ENCODE measurements at places on chromosomes 1 and 21.

- DNase-seq: peak; percentile 24
These were observed 1.1 kb downstream of the LRRC8C start for GRCh38 chr1:89633800-89634625.

- DNase-seq: no peak
These were observed 98.1 kb downstream of the PLD5 start for GRCh38 chr1:242426271-242426905.

GRCh38 chr21:26041431-26042180, 129.0 kb downstream of the APP start:
- DNase-seq: no peak

GRCh38 chr1:63617450-63617849, 24.2 kb downstream of the PGM1 start:
- no peak for DNase-seq

GRCh38 chr1:36204347-36204909, 19.8 kb upstream of the THRAP3 start:
- DNase-seq: no peak

GRCh38 chr1:119220991-119221390, 80.5 kb upstream of the WARS2 start:
- no peak for DNase-seq

GRCh38 chr21:27315373-27315772, 348.5 kb upstream of the ADAMTS5 start:
- DNase-seq: no peak

DNA sequence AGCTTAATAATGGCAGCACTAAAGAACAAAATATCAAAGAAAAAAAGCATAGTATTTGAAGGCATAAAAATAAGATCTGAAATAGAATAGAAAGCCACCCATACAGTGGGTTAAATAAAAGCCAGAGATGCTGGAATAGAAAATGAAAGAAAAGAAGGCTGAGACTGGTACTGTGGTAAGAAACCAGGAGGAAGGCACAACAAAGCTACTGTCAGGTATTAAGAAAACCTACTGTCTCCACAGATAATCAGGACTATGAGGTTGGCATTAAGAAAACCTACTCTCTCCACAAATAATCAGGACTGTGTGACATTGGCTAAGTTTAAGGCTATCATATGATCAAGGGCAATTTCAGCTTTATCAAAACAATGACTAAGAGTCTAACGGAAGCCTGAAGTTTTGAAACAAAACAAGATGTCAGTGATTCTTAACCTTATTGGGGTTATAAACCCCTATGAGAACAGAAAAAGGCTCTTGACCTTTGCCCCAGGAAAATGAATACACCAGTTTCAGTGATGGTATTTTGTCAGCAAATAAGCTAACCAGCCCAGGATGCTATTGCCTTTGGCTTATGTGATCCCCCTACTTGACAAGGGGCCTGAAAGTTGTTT, 24.4 kb downstream of the MCOLN2 start:
- no peak for DNase-seq

DNA sequence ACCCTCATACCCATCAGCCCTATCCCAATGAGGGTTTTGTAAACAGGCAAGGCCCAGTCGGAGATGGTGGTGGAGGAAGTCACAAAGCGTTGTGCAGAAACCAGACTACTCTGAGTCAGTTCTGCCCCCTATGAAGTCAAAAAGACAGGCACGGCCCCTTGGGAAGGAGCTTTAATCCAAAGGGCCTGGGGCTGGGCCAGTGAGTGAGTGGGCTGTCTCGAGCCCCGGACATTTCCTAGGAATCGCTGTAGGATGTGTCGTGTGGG, 442 bp upstream of the AHCYL1 start:
- no peak for DNase-seq

DNA sequence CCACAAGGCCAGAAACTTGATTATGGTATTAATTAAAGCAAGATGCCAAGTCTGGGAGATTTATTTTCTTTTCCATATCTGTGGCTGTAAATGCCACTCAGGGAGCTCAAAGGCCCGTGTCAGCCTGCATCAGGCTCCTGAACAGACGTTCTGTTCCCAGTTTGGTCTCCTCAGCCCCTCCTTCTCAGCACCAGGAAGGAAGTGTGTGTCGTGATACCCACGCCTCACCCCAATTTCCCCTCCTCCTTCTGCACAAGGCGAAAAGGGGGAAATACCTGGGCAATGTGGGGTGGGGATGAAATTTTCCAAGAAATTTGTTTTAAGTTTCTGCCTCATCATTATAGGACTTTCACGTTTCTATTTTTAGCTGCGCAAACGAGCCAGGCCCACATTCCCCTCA, 112.0 kb downstream of the SYF2 start:
- DNase-seq: no peak

- no peak for DNase-seq
These were observed 119.2 kb downstream of the EDEM3 start for GRCh38 chr1:184635347-184635979.

DNA sequence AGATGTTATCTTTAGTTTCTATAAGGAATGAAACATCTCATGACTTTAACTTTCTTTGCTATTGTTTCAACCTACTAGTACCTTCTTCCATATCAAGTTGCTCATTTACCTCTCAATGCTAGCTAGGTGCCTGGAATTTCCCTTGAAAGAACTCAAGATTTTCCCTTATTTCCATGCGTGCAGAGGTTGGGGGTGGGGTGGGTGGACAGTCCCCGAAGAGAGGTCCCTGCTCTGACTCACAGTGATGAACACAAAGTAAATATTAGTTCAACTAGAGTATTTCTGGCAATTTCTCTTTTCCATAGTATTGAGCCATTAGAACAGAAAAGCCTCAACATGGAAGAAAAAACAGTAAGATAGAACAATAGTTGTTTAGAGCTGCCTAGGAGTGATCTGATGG, 239.0 kb upstream of the ZP4 start:
- DNase-seq: no peak

- DNase-seq: no peak
These were observed 173.6 kb upstream of the KCTD3 start for GRCh38 chr1:215393476-215393875.

GRCh38 chr1:116692879-116693278, 25.3 kb upstream of the IGSF3 start:
- no peak for DNase-seq

DNA sequence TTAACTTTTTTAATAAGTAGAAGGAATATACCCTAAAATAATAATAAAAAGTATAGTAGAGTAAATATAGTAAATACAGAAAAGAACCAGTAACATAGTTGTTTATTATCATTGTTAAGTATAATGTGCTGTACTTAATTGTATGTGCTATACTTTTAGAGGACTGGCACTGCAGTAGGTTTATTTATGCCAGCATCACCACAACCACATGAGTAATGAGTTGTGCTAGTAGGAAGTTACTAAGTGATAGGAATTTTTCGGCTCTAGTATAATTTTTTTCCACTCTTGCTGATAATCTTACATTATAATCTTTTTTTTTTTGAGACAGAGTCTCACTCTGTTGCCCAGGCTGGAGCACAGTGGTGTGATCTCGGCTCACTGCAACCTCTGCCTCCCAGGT, 71.6 kb downstream of the IVNS1ABP start:
- no peak for DNase-seq

DNA sequence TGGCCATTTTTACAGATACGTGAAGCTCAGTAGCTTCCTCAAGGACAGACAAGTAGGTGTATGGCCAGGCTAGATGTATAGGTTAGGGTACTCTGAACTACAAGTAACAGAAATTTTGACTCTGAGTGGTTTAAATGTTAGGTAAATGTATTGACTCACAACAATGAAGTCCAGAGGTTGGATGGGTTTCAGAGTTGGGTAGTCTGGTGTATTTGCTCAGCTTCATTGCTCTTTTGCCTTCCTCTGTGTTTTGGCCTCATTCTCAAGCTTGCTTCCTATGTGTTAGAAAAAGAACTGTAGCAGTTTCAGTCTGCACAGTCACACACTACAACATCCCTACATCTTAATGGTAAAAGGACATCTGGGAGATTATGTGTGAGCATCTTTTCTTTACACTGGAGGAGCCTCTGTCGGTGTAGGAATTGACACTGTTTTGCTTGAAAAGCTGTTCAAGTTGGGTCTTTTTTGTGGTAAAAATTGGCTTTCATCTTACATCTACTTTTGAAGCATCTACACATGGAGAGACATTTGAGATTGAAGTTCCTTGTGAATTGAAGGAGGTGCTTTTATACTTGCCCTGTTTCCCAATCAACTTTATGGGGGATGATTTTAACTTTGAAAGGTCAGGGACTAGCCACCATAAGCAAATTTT, 64.4 kb downstream of the MAST2 start:
- DNase-seq: no peak

DNA sequence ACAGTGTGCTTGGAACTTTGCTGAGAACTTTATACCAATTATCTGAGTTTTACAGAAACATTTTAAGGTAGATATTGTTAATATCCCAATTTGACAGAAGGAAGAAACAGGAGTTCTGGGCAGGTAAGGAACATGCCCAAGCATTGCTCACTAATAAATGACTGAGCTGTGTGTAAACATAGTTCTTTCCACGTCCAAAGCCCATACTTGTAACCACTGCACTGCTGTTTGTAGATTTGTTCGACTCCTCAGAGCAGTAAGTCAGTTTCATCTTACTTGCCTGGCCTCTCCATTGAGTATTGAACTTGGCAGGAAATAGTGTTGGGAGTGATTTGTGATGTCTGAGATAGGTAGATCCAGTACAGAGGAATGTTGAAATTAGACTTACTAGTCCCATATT, 335.1 kb downstream of the KIF26B start:
- no peak for DNase-seq

DNA sequence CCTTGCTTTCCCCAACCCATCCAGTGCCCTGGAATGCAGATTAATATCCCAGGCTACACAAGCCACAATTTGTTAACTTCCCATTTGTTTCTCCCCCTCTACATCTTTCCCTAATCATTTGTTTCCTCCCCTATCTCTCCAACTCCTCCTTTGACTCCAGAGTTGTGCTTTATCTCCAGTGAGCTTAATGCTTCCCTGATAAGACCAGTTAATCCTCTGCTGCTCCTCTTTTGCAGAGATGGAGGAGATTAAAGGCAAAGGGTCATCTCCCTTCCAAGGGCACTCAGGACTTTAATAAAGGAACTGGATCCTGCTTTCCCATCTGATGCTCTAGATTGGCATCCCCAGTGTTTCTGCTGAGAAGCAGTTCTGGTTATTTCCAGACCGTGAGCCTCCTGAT, 7.1 kb downstream of the FAM78B start:
- DNase-seq: no peak

GRCh38 chr1:40766560-40766959, 17.0 kb upstream of the KCNQ4 start:
- no peak for DNase-seq

- peak; percentile 52 for DNase-seq
These were observed 152.0 kb downstream of the CHRM3 start for GRCh38 chr1:239538239-239538988.

DNA sequence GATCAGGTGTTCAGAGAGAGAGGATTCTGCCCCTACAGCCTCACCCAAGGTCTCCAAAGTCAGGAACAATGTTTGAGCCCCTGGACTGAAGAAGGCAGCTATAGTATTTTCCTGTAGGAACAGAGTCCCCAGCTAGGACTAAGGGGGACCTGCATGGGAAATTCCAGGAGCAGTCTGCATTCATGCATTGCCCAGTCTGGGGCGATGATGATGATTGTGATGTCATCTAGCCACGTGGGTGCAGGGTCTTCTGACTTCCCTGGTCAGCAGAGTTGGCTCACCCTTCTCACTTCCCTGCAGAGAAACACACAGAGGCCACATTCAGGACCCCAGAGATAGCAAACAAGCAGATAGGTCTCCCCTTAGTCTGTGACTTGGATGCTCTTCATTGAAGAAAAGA, 56.5 kb upstream of the ARTN start:
- DNase-seq: no peak

- peak; percentile 78 for DNase-seq
These were observed at the start of gene CFAP74 for GRCh38 chr1:2003541-2004131. Gene CFAP74 (minus strand): TSS chr1:2003786. CDS start chr1:1990956, 12,830 bp downstream.

GRCh38 chr1:153598309-153599172, 14.4 kb downstream of the S100A16 start:
- DNase-seq: peak; percentile 23

- DNase-seq: no peak
These were observed 34.7 kb downstream of the UBE2G2 start for GRCh38 chr21:44766818-44767354.

DNA sequence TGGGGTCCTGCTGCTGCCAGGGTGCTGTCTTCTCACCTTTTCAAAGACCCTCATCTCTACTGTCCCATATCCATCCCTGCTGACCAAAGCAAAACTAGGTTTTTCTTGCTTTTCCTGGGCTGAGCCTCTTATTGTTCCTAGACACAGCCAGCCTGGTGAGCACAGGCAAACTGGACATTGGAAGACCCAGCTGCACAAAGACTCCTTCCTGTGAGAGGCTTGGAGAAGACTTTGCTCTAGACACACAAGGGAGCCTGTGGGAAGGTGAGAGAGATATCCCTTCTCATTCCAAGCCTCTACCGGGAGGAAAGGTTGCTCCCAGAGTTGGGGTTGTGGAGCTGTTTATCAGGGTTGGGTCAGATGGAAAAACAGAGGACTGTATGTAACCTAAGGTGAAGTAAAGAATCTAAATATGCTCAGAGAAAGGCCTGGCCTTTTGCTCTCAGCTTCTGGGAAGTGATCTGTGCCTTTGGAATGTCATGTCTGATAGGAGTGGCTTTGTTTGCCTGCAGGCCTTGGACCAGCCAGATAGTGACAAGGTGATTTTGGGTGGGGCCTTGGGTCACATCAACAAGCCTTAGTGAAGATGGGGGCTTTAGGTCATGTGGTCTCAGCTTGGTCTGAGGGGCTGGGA, 87.6 kb upstream of the RUNX1 start:
- DNase-seq: no peak

GRCh38 chr1:52240592-52241210, 98.8 kb downstream of the ZFYVE9 start:
- no peak for DNase-seq

GRCh38 chr1:221716713-221717484, 25.0 kb downstream of the DUSP10 start:
- DNase-seq: no peak

DNA sequence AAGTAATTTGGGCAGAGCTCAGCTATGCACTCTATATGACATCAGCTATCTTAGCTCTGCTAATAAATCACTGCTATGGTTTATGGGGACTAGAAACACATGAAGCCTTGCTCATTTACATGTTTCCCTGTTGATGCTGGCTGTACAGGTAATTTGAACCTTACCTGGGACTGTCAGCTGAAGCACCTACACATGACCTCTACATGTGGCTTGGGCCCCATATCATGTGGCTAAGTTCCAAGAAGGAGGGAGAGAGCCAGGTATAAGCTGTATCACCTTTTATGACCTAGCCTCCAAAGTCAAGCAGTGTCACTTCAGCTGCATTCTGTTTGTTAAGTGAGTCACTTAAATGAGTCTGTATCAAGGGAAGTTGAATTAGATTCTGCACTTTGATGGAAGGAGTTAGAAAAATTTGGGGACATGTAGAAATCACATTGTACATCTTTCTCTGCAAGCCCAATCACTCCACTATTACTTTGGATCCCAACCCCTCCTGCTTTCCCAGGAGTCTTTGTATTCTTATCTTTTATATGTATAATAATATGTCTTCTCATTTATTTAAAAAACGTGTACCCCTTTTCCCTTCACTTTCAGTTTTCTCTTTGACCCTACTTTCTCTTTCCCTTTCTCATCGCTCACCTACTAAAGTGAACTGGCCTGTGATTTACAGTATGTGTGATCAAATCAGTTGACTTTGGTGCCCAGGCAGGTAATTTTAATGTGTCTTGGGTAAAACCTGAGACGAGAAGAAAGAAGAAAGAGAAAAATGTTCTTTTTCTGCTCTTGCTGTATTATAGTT, 53.4 kb upstream of the PRKACB start:
- no peak for DNase-seq

GRCh38 chr1:160264795-160265307, 2.5 kb upstream of the DCAF8 start:
- no peak for DNase-seq

All from right lung (tissue), 10 donors.